Daoy (cell line): ENCODE measurements at places on chromosomes 7 and 10.

DNA sequence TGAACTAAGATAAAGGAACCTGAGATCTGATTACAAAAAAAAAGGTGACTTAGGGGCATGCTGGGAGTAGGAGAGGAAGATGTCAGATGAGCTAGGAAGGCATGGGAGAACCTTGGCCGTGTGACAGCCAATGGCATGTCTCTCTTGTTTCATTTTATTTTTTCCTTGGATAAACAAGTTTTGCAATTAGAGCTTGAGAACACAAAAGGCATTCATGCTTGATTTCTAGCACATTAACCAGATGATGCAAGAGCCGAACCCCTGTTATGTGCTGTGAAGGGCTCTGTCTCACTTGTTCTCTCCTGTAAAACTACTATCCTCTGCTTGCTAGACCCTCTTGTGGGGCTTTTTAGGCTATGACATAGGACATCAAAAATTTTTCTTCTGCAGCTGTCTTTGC, 134.3 kb upstream of the ASAH2 start:
- no peak for DNase-seq

DNA sequence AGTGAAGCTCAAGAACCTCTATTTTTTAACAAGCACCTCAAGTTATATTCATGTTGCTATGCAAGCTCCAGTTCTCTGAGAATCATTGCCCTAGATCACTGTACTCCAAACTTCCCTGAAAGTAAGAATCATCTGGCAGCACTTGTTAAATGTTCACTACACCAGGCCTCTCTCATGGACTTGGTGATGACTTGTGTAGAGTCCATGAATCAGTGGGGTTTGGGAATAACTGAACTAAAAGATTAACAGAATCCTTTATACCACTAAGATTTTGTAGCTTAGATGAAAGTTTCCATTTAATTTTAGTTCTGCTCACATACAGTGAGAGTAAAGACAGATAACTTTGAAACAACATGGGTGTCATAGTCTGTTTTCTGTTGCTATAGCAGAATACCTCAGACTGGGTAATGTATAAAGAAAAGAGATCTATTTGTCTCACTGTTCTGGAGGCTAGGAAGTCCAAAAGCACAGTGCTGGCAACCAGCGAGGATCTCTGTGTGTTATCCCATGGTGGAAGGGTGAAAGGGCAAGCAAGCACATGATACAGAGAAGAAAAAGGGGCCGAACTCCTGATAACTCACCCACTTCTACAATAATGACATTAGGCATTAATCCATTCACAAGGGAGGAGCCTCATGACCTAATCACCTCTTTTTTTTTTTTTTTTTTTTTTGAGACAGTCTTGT, 27.9 kb upstream of the AOAH start:
- DNase-seq = no peak

DNA sequence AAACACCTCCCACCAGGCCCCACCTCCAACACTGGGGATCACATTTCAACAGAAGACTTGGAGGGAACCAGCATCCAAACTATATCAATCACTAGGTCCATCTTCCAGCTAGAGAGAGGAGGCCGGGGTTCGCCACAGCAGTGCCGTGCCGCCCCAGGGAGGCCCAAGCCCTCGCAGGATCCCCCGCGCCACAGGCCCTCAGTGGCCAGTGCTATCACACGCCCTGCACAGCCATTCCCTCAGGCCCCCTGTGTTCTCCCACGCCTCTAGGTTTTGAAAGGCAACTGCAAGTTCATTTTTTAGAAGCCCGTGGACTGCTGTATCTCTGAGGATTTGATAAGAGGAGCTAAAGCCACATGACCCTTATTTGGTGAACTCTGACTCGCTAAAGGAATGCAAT, 136.4 kb downstream of the OAT start:
- DNase-seq = no peak

GRCh38 chr7:55912748-55913158, 25.5 kb downstream of the ZNF713 start:
- DNase-seq = no peak

DNA sequence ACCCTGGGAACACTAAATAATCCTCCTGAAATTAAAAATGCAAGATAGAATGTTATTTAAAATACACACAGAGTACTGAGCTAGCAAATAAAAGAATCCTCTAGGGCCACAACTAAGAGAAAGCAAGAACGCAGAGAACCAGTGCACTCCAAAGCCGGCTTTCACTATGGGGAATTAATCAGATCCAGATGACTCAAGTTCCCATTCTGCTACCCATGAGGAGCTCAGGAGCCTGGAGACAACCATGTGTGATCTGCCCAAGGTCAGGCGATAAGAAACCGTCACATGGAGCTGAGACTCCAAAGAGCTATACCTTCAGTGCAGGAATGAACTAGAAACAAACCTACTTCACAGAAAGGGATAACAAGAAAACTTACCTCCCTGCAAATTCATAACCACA, 19.5 kb upstream of the CYREN start:
- no peak for DNase-seq

- no peak for DNase-seq
Observed at GRCh38 chr10:80272793-80273522, 16.5 kb downstream of the MAT1A start.

DNA sequence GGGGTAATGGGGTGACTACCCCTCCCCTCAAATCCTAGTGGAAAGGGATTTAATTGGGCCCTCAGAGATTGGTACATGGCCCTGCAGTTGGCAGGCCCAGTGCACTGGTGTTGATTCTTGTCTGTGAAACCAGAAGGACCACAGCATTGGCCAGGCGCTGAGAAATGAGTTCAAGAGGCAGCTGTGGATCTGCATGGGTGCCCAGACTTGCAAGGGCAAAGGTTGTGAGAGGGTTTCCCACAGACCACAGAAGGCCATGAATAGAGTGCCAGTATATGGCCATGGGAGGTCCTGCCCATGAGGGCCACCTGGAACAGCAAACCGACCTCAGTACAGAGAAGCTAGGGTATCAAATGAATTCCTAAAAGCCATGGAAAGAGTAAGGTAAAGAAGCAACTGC, 32.9 kb downstream of the TMEM168 start:
- DNase-seq = no peak

GRCh38 chr7:45573204-45573603, 964 bp upstream of the ADCY1 start:
- no peak for DNase-seq

DNA sequence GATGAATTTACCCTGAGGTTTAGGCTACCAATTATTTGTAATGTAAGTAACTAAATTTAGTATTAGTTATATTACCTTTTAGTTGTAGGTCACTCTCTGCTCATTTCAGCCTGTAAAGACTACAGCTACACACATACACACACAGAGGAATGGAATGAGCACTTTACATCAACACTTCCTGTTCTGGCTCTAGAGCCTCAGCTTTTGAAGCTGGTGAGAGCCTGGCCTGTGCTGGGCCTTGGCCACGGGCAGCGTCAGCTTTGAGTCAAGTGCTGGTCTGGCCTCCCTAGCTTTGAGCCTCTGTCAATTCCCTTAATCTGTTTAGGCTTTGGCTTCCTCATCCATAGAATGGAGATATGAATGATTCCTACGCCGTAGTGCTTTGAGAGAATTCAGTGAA, 141.7 kb downstream of the EGFR start:
- DNase-seq = no peak

DNA sequence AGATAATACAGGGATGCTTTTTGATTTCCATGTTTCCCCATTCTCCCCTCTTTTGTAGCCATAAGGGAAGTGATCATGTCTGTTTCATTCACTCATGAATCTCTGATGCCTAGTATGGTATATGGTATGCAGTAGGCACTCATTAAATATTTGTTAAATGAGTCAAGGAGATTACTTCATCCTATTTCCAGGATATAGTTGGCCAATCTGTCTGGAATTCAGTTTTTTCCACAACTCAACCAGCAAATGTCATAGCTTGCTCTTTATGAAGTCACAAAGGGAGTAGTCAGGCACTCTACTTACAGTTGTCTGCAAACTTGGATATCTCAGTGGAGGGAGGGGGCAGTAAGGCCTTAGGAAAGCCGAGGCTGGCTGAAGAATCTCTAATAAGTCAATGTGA, 853.6 kb downstream of the LRMDA start:
- no peak for DNase-seq

- no peak for DNase-seq
Observed at GRCh38 chr10:62671104-62671503, 133.4 kb upstream of the ADO start.

- DNase-seq = no peak
Observed at GRCh38 chr10:66926841-66927240, 1.0 kb downstream of the LRRTM3 start.

- DNase-seq = no peak
Observed at GRCh38 chr7:4602905-4603842, 78.9 kb upstream of the FOXK1 start.

DNA sequence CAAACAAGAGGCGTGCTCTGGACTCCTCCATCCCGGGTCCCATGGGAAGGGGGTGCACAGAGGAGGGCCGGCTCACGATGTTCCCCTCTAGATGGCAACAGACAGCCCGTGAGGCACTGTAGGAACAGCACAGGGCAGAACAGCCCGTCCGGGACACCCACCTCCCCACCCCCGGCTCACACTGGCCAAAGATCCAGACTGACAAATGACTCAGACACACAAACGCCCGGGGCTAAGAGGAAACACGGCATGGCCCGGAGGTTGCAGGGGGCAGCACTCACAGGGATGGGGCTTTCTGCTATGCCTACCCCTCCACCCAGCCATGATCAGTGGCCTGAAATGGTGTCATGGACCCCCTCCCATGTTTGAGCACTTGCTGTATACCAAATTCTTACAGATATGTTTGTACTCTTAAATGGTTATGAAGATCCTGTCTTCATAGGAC, 4.9 kb upstream of the ELN start:
- peak; percentile 91 for DNase-seq

DNA sequence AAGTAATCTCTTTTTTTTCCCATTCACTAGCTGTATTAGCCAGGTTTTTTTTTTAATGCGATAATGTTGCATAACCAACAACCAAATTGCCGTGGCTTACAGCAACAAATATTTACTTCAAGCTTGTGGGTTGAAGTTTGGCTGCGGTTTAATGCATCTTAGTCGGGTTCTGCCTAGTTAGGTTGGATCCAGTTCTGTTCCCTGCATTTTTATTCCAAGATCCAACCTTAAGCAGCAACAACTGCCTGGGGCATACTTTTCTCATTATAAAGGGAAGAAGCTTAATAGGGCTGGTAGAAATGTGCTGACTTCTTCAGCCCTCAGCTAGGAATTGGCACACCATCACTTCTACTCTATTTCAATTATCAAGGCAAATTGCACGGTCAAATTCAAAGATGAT, 1115.5 kb upstream of the AUTS2 start:
- no peak for DNase-seq

DNA sequence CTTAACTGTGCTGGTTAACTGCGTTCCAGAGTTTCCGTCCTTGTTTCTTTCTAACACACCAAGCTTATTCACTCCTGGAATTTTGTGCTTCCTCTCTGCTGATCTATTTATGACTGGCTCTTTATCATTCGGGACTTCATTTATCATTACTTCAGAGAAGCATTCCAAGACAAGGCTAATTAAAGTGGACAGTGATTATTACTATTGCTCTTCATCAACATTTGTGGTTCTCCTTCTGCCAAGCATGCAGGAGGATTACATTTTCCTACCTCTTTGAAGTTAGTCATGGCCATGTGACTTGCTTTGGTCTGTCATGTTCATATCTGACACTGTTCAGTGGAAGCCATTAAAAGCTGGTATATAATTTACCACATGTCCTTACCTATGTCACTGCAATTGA, 172.4 kb upstream of the AGR3 start:
- DNase-seq = no peak

GRCh38 chr7:46756256-46756655, 825.7 kb downstream of the TNS3 start:
- DNase-seq = no peak

DNA sequence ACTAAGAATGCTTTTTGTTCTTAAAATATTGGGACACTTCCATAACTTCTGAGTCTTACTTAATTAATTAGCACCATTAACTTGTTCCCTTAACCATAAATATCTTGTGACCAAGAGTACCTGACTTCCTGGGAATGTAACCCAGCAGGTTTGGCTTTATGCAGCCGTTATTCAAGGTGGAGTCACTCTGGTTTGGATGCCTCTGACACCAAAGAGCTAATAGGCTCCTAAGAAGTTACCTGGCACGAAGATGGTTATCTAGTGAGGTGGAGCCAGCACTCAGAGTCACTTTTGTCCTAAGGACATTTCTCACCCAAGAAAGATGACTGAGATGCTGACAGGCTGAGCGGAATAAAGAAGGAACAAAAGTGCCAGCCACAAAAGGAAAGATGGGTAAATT, 172.3 kb downstream of the C1GALT1 start:
- DNase-seq = no peak
